GM23338 (cell line): ENCODE measurements at places on chromosomes 1 and 21.
A peak's percentile ranks its signal among the peaks of the same experiment; 100 is the strongest.

- peak; percentile 56 for DNase-seq
These were observed 66.2 kb upstream of the LHX8 start for GRCh38 chr1:75067975-75068374.

GRCh38 chr1:245802941-245803665 is 648.3 kb downstream of the KIF26B start:
- no peak for DNase-seq

DNA sequence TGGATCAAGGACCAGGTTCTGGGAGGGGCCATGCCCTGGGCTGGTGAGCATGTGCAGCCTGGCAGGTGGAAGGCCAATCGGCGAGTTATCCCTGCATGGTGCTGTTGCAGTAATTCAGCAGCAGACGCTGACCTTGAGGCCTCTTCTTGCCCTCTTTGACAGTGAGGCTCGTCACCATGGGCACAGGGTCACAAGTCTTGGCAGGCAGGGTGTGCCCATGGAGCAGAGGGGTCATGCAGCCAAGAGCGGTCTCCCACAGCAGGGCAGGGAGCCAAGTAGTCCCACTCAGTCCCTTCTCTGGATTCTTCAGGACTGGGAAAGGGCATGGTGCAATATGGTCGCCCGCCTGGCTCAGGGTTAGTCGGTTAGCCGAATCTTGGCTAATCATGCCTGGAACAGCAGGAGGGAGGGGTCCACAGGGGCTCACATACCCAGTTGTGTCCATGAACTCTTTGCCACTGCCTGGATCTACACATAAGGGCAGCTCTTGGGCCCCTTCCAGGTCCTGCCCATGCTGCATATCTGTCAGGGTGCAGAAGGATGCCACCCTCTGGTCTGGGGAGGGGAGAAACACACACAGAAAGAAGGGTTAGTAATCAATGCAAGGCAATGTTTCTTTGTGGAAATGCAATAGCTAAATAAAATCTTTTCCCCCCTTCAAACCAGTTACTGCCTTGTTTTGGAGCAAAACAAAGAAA is 226.8 kb downstream of the SIPA1L2 start:
- DNase-seq = no peak

DNA sequence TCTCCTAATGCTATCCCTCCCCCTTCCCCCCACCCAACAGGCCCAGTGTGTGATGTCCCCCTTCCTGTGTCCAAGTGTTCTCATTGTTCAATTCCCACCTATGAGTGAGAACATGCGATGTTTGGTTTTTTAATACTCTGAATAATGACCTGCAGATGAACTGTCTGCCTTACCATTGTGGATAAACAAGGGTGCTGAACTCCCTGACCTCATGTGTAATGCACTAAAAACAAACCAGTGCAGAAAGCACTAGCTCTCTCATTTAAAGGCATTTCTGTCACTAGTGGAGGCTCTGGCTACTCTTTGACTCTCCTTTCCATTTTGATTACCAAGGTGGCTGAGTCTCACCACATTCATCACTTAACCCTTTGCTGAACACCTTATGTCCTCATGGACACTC is 23.1 kb upstream of the TRAF3IP3 start:
- DNase-seq = no peak
